ENCODE measurements at places on chromosomes 5 and 9.

- no peak for DNase-seq
Measured at GRCh38 chr9:112011051-112011620, 114.5 kb downstream of the UGCG start.

GRCh38 chr5:21254161-21254560, 1266.2 kb upstream of the CDH18 start:
- no peak for DNase-seq

- no peak for DNase-seq
Measured at GRCh38 chr9:68844157-68844556, 139.1 kb downstream of the PIP5K1B start.

DNA sequence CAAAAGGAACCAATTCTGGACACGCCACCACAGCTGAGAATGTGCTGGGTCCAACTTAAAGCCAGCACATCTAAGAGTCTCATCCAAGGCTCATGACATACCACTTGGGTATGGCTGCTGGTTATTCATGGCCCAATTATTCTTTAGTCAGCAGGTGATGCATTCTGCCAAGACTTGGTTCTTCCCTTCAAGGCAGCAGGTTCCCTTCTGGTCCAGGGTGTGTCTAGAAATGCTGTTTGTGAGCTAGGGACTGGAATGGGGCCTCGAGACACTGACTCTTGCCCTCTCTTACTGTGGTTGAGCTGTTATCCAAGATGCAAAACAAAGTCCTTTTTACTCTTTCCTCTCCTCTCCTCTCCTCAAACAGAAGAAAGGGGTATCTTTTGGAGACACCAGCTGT, 522.6 kb downstream of the HINT1 start:
- no peak for DNase-seq

- DNase-seq, result no peak
Measured at GRCh38 chr5:40660751-40661150, 19.0 kb upstream of the PTGER4 start.

DNA sequence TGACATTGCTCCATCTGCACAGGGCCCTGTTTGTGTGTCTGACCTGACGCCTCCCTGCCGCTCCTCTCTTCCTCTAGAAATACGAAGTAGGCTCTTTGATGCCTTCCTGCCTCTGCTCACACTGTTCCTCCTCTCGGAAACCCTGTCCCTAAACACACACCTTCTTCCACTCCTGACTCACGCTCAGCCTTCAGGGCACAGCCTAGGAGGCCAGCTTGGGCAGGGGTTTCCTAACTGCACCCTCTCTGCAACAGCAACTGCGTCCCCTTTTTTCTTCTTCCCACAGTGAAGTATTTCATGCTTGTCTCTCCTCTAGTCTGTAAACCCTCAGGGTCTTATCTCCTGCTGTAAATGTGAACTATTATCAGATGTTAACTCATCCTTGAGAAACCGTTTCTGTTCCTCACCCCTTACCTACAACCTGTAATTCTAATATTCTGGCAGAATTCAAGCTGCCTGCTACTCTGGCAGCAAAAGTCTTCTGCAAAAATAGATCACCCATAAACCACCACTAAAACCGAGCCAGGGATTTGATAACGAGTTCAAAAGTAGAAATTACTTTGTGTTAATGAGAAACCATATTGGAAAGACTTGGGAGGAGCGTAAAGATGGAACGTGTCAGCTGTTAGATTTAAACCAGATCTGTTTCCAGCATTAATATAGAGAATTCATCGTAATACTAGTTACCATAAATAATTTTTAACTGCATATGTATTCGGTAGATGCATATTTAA, 100.2 kb downstream of the DAPK1 start:
- no peak for DNase-seq

DNA sequence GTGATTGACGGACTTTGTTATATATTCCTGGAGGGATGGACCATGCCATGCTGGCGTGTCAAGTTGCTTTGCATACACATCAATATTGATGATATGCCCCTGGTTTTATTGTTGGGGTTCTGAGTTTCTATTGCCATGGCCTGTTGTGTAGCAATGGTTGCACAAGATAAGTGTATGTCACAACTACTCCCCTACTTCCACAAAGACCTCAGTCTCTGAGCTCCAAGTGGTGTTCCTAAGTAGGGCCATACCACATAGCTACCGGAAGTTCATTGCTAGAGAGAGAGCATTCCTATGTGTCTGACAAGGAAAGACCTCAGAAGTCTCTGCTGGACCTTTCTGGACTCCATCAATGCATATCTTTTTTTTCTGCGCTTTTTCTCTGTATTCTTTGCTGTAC, 19.8 kb downstream of the TXNDC8 start:
- no peak for DNase-seq

- DNase-seq, result peak; percentile 75
Measured at GRCh38 chr9:105191508-105192121, 52.8 kb upstream of the SLC44A1 start.

- DNase-seq, result peak; percentile 5
Measured at GRCh38 chr9:79266986-79267385, 304.8 kb upstream of the TLE4 start.

- DNase-seq, result no peak
Measured at GRCh38 chr5:115542651-115543364, 1.8 kb downstream of the FEM1C start.
